ENCODE measurements at places on chromosomes 11 and 22.

- no peak for DNase-seq
These were observed 883.5 kb downstream of the TBC1D22A start for GRCh38 chr22:47645923-47646322.

DNA sequence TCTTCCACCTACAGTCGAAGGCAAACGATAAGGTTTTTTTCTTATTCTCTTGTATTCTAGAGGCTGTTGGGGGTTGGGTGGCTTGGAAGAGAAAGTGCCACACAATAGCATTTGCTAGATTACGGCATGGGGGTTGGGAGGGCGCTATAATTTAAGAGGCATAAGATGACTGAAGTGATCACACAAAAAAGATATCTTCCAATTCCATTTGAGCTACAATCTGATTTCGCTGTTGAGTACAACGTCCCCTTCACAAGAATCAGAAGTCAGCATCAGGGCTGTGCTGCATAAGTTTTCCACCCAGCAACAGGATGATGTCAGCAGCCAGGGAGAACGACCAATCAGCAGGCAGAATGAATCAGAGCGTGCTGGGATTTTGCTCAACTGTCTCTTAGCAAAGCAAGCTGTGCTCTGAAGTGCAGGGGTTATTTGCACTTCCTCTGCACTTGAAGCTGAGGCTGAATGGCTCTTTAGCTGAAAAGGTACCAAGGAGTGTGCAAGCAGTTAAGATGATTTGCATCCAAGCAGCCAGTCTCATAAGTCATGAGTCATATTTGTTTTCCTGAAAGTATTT is 23.2 kb upstream of the SESN3 start:
- DNase-seq: peak; percentile 85

- DNase-seq: no peak
These were observed 251.4 kb downstream of the DDX10 start for GRCh38 chr11:108916290-108916689.

- DNase-seq: no peak
These were observed 50.1 kb downstream of the FBLN1 start for GRCh38 chr22:45552580-45553350.

- DNase-seq: no peak
These were observed 128.4 kb downstream of the ARHGAP8 start for GRCh38 chr22:44880610-44881290.

- DNase-seq: no peak
These were observed 10.2 kb upstream of the BIRC3 start for GRCh38 chr11:102306817-102307726.

DNA sequence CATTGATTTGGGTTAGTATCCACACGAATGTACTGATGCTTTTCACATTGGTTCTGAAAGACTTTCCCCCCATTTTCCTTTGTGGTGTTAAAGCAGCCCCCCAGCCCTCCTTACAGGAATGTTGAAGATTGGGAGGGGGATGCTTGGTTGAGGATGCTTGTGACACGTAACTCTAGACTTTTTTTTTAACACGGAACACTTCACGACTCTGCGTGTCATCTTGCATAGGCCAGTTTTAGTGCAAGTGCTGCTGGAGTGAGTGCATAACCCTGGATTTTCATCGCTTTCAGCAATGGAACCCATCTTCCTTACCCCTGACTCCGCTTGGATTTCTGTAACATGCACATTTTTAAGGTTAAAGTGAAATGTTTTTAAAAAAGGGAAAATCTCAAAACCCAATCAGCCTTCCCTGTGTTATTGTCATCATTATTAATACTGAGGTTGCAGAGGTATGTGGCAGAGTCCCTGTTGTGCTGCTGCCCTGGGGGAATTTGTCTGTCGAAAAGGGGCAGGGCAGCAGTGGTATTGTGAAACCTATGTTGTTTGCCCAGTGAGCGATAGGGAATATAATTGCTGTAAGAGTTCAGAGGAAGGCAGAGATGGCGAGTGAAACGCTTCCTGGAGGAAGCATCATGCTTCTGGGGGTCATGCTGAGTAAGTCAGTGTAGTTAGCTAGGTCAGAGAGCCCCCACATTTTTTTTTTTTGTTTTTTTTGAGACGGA is 12.1 kb downstream of the CECR2 start:
- no peak for DNase-seq

GRCh38 chr11:107482234-107482633 is 24.6 kb upstream of the CWF19L2 start:
- no peak for DNase-seq

DNA sequence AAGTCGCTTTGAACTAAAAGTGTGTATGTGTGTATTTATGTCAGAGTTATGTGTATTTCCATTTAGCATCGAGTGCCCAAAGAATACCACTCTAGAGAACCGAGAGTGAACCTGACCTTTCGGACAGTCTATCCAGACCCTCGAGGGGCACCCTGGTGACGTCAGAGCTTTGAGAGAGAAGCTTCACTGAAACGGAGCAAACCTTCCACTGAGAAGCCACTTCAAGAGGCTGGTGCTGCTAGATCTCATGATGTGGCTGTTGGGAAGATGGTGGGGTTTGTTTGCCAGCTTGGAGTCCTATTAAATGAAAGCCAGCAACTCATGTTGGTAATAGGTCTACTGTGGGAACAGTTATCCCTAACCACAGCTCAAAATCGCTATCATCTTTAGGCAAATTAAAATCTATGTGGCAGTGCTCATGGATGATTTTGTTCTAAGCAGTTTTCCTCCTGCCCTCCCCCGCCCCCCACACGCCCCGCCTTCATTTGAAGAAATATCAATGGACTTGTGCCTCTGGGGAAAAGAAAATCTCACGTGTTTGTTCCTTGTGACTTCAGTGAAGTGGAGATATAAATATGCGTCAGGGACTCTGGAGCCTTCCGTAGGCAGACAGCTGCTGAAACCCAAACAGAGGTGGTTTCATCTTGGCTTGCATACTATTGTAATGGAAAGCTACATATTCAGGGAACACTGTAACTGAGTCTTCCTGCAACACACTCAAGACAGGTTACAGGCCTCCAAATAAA is 22.4 kb upstream of the C11orf96 start:
- no peak for DNase-seq

- DNase-seq: no peak
These were observed 11.1 kb upstream of the RFPL1 start for GRCh38 chr22:29427176-29427760.

GRCh38 chr11:26158251-26158650 is 173.7 kb upstream of the ANO3 start:
- no peak for DNase-seq

GRCh38 chr22:25908755-25909154 is 166.8 kb downstream of the MYO18B start:
- DNase-seq: no peak

GRCh38 chr11:18270102-18270501 is 4.0 kb downstream of the SAA1 start:
- DNase-seq: no peak

GRCh38 chr11:97000481-97000880 is 610.7 kb downstream of the JRKL start:
- DNase-seq: no peak

- no peak for DNase-seq
These were observed 912 bp downstream of the PTPRCAP start for GRCh38 chr11:67436459-67437081.

GRCh38 chr11:12922418-12922817 is 86.7 kb upstream of the RASSF10 start:
- no peak for DNase-seq

- DNase-seq: no peak
These were observed 590.5 kb downstream of the ETS1 start for GRCh38 chr11:127996825-127997224.

DNA sequence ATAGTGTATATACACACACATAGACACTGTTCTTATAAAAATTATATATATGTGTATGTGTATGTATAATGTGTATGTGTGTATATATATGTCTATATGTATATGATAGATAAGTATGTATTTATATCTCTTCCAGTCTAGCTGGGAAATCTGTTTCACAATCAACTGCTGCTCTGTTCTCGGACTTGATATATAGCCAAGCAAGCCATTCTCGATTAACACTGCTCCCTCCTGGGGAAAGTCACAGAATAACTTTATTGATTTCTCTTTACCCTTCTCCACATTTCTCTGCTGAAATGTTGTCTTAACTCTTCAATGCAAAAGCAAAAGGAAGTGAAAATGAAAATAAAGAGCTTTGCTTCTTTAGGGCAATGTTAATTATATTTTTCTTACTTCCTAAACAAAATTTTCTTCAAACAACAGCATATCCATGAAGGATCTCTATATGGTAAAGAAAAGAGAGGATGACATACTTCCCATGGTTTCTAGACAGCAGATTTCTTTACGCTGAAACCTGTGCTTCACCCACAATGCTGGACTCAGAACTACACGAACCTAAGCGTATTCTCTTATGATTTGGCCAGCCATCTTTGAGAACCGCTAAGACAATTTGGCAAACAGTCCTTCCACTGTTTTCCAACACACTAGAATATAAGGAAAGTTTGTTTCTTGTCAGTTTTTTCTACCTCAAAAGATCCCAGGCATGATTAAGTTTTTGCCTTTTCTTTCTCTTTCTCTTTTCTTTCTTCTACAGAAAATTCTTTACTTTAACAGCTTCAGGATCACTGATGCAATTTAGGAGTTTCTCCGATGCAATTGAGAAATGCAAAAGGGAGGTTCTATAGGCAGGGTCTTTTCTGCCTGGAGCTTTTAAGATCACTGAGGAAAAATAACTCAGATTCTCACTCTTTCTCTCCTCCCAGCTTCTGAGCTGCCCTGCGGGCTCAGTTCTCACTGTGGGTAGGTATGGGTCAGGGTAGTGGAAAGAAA is 1.9 kb downstream of the BLID start:
- DNase-seq: no peak

- no peak for DNase-seq
These were observed 2.2 kb downstream of the PHF21B start for GRCh38 chr22:45007391-45008185.

- no peak for DNase-seq
These were observed 909 bp upstream of the BRD1 start for GRCh38 chr22:49828599-49828965.

DNA sequence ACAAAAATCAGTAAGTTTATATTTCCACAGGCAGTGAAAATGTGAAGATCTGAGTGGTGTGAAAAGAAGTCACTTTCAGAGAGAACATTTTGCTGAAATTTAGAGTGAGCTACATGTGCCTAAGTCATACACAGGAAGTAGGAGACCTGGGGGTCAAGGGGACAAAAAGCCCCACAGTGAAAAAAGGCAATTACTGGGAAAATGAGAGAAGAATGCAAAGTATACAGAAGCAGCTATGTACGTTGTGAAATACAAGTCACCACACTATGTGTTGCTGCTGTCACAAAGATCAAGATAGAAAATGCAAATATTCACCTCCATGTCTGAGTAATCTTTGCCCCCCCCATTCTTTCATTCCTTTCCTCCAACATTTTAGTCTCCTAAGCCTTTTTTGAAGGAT is 21.6 kb upstream of the SESN3 start:
- no peak for DNase-seq

DNA sequence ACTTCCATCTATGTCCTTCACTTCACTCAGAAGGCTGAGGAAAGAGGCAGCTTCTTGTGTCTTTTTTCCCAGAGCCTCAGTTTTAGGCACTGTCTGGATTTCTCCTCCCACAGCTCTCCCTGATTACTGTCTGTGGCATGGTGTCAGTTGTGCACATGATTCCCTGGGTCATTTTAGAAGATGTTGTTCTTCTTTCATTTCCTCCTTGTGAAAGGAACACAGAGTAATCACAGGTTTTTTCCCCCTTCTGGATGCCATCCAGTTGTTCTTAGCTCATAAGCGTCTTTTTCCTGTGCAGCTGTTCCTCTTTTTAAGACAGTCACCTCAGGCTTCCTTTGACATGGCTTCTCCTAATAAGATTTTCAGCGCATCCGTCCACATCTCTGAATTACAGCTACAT is 212.2 kb downstream of the FAM181B start:
- DNase-seq: no peak

DNA sequence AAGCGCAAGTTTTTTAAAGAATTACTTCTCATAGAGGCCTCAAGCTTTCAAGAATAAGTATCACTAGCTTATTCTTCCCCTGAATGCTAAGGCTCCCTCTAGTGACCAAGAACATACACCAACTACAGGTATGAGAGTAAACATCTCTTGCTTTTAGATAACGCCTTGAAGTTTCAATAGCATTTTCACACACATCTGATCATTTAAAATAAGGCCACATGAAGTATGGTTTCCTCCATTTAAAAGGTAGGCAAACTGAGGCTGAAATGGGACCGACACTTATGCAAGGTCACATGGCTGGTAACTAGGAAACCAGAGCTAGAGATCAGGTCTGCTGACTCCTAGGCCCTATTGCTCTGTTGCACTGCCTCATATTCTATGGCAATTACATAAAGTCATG is 66.5 kb downstream of the CCDC34 start:
- no peak for DNase-seq

- DNase-seq: no peak
These were observed 7.3 kb downstream of the DGCR6L start for GRCh38 chr22:20312396-20313191.

- DNase-seq: no peak
These were observed 13.2 kb upstream of the NPAS4 start for GRCh38 chr11:66407651-66408050.

DNA sequence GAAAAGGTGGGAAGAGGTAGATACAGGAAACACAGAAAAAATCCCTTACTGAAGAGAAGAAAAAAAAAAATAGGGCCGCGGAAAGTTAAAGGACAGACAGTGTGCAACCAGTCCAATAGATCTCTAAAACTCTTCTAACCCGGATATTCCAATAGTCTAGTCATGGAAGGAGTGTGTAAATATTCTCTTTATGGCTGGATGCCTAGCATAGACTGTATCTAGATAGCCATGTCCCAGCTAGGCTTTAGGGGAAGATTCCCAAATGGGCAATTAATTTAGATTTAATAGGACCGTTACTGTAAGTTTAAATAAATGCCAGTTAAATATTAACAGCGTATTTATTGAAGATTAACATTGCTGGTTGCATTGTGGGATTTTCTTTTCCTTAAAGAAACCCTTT is 532.7 kb downstream of the NTM start:
- no peak for DNase-seq

DNA sequence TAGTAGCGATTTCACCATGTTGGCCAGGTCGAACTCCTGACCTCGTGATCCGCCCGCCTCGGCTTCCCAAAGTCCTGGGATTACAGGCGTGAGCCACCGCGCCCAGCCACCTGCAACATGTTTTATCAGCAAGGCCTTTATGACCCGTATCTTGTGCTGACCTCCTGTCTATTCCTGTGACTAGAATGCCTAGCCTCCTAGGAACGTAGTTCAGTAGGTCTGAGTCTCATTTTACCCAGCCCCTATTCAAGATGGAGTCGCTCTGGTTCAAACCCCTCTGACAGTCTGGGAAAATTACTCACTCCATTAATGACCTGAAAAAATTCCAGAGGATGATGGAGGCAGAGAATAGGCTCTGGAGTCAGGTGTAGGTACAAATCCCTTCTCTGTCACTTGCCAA is 30.0 kb upstream of the CXCR5 start:
- DNase-seq: no peak

Data from retinal pigment epithelial cell (primary cell).